ENCODE measurements at places on chromosomes 3 and 15.

GRCh38 chr15:65006876-65007275 is 17.2 kb upstream of the SPG21 start:
- peak; percentile 56 for DNase-seq

DNA sequence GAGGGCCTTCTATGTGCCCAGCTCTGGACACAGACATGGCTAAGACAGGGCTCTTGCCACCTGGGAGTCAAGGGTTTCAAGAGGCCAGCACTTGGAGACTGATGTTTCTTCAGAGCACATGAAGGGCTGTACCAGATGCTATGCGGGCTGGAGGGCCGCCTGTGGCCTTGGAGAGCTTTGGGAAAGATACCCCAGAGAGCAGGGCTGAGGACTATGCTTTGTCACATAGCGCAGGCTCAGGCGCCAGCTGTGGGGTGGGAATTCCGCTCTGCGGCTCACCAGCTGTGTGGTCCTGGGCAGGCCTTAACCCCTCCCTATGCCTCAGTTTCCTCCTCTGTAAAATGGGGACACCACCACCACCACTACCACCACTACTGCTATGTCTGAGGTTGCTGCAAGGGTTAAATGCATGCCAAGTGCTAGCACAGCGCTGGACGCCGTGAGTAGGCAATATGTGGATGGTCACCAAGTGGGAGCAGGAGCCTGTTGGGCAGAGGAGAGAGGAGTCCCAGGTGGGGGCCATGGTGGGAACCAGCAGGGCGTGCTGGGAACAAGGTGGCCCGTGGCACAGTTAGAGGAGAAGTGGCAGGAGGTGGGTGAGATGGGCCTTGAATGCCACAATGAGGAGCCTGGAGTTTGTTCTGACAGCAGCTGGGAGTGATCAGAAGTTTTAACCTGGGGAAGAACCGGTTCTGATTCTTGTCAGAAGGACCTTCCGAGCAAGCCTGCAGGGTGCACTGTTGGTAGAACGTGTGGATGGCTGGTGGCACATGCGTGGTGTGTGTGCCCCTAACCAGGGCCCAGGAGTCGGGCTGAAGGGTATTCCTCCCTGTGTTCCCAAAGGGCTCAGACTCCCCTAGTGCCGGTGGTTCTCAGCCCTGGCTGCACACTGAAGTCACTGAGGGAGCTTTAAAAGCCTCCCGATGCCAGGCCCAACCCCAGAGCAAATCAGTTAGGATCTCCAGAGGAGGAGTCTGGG is 41.7 kb downstream of the FEM1B start:
- DNase-seq: no peak

- no peak for DNase-seq
Observed at GRCh38 chr3:156181509-156181908, 61.1 kb downstream of the KCNAB1 start.

GRCh38 chr3:57041674-57042073 is 18.8 kb upstream of the SPATA12 start:
- DNase-seq: no peak

DNA sequence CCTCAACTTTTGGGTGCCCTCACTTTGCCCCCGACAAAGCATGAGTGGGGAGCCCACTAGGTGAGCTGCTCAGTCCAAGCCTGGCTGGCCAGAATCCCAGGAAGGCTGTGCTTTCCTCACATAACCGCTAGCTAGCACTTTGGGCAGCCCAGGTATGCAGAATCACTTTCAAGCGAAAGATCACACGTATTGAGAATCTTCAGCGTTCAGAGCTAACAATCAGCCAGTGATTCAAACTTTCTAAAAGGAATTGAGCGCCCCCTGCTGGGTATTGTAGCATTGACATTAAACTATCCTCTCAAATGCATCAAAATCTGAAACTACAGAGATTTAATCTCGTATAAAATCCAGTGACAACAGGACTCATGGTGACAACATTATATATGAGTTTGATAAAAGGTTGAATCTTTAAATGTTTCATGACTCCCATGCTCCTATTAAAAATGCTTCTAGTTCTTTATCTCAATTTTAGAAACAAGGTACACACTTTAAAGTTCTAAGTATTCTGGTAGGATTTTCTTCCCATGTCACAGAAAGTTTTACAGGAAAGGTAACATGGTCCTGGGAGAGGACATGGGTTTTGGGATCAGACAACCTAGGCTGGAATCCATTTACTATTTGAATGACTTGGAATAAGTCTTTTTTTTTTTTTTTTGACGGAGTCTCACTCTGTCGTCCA is 11.8 kb downstream of the ANAPC13 start:
- DNase-seq: peak; percentile 64

DNA sequence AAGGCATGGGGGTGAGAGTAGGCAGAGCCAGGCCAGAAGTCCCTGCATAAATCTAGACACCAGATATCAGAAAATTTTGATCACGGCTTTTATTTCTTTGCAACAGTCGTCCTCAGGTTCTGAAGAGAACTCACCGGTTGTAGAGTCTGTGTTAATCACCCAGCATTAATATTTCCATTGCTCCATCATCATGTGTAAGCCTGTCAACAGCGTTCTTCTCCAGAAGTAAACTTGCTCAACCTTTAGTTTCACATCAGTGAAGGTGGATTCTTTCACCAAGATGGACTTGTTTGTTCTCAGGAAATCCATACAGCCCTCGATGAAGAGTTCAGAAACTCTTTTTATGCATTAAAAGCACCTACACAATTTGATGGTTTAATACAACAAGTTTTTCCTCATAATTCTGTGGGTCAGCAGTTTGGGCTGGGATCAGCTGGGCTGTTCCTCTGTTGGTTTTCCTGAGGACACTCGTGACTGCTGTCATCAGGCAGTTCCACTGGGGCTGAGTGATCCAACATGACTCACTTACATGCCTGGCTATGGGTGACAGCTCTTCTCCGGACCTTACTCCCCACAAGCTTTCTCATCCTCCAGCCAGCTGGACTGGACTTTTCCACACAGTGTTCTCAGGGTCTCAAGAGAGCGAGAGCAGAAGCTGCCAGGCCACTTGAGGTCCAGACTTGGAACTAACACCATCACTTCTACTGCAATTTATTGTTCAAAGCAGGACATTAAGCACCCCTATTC is 303.4 kb downstream of the ZNF621 start:
- DNase-seq: no peak

GRCh38 chr15:91862891-91863504 is 9.5 kb downstream of the SLCO3A1 start:
- DNase-seq: no peak

DNA sequence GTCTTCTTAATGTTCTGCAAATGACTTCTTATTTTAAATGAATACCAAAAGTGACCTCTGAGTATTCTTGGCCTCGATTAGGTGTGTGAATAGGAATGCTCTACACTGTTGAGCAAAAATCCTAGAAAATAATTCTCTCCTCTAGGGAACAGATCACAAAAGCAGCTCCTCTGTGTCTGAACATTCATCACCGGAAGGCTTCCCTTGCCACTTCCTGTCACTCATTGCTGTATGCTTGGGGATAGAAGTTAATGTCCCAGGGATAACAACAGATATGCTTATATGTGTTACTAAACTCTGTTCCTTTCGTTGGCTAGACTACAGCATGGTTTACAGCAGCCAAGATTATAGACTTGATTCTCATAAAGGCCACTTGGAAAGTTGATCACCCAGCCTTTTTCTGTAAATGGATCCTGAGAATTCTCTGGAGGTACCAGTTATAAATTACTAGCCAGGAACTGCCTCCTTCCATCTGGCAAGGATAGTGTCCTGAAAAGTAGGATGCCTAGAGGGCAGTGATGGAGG is 16.0 kb upstream of the PTX3 start:
- no peak for DNase-seq

GRCh38 chr3:194586836-194587235 is 46.4 kb downstream of the TMEM44 start:
- DNase-seq: no peak

GRCh38 chr3:134617608-134618477 is 33.0 kb downstream of the KY start:
- DNase-seq: peak; percentile 14

GRCh38 chr3:147458995-147459704 is 50.0 kb downstream of the ZIC1 start:
- no peak for DNase-seq
